Mammary epithelial cell (primary cell): ENCODE measurements at places on chromosomes 4 and X. TPM values are rescaled to one million over a fixed set of nuclear protein-coding genes. Genes with fewer than 3 reads are reported as not detected.

DNA sequence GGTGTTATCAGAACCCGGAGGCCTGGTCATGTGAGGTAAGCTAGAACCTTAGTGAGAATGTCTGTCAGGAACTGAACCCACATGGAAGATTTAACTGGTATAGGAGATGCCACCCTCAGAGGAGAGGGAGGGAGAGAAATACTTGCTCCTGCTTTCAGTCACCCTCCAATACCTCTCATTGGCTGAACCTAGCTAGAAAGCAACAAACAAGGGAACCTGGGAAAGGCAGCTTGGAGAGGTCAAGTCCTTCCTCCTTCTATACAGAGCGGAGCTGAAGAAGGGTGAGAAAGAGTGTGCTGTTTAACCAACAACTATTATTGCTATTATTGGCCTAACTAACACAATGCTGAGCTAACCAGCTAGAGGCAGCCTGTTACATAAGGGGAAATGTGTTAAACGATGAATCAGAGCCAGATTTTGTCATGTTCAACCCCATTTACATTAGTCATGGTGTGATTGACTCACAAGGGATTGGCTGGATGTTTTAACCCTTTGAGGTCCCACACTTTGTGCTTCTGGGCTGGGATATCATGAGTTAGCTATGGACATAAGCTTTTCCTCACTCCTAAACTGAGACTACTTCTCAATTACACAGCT lies 96.5 kb upstream of the ESX1 start:
- peak; percentile 91 for DNase-seq

DNA sequence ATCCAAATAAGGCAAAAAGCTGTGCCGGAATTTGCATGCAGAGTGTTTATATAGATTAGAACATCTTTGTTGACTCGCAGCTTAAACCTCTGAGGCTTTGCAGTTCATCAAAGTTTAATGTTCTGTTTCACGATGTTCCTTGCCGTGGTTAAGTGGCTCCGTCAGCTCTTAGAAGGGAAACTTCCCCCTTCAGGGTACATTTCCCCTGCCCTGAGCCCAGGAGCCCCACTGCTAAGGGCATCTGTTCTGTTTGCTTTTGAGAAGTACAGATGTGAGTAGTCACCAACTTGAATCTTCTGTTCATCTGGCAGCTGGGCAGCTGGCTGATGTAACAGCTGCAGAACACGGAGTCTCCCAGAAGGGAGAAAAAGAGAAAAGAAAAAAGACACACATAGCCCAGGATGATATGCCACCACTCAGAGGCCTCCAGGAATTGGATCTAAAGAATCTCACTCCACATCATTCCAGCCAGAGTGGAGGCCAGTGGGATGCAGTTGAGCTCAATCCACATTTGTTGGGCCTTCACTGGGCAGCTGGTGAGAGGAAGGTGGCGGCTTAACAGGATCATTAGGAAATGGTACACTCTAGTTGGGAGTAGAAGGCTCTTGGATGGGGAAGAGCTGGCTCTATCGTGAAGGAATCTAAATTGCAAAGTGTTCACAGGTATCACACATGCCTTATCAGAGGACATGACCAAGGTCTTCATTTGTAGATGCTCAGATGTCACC lies 178.7 kb upstream of the RBPJ start:
- DNase-seq, result no peak

Gene CT45A2
- not detected in 2 replicates for total RNA-seq

Gene SCLT1
- total RNA-seq, result 13.1 and 13.3 TPM in 2 replicates

Gene FDCSP
- total RNA-seq, result not detected in 2 replicates

Gene ITIH6
- total RNA-seq, result not detected in 2 replicates
